ENCODE measurements at places on chromosomes 12 and 14.
A peak's percentile ranks its signal among the peaks of the same experiment; 100 is the strongest.

- DNase-seq: no peak
These were observed 121.7 kb downstream of the DUSP6 start for GRCh38 chr12:89230376-89231315.

GRCh38 chr12:117521867-117522266 lies 160.4 kb upstream of the NOS1 start:
- DNase-seq: no peak

DNA sequence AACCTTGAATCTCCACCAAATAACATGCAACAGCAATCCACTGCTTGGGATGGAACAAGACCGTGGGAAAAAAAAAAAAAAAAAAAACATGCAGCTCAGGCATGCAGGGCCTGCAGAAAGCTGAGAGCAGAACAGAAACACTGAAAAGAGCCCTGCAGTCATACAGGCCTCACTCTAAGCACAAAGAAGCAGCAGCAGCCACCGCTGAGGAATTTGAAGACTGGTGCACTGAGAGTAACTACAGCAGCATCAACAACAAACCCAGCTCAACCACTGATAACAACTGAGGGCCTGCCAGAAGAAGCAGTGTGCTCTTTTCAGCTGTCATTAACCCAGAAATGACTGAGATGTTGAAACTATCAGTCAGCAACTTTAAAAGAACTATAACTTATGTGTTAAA lies 354.7 kb upstream of the TMTC1 start:
- no peak for DNase-seq

GRCh38 chr12:106982229-106982628 lies 4.7 kb downstream of the MTERF2 start:
- no peak for DNase-seq

DNA sequence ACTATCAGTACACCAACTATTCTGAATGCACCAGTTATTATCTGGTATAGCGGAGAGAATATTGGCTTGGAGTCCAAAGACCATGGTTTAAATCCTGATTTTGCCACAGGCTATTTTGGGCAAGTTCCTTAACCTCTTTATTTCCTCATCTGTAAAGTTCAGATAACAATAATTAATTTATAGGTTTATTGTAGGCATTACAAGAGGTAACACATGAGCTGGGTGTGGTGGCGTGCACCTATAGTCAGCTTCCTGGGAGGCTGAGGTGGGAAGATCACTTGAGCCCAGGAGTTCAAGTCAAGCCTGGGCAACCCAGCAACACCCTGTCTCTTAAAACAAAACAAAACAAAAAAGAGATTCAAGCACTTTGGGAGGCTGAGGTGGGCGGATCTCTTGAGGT lies 23.1 kb downstream of the PHLDA1 start:
- no peak for DNase-seq

- DNase-seq: no peak
These were observed 58.6 kb upstream of the BCL11B start for GRCh38 chr14:99330316-99331240.

DNA sequence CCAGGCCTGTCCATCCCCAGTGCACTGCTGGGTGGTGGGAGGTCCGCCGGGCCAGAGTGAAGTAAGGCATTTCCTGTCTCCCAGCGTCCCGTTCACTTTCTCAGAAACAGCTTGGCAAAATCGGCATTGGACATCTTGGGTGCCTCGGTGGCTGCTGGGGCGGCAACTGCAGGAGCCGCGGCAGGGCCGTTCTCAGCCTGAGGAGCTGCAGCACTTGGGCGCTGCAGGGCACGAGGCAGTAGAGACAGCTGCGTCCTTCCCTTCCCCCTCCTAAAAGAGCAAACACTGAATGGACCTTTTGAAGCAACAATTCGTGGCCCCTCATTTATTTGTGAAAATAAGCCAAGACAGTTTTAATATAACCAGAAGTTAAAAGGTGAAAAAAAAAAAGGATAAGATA lies 8.3 kb downstream of the FICD start:
- DNase-seq: no peak

- DNase-seq: peak; percentile 11
These were observed 508 bp upstream of the KCNH5 start for GRCh38 chr14:63045612-63046320.

DNA sequence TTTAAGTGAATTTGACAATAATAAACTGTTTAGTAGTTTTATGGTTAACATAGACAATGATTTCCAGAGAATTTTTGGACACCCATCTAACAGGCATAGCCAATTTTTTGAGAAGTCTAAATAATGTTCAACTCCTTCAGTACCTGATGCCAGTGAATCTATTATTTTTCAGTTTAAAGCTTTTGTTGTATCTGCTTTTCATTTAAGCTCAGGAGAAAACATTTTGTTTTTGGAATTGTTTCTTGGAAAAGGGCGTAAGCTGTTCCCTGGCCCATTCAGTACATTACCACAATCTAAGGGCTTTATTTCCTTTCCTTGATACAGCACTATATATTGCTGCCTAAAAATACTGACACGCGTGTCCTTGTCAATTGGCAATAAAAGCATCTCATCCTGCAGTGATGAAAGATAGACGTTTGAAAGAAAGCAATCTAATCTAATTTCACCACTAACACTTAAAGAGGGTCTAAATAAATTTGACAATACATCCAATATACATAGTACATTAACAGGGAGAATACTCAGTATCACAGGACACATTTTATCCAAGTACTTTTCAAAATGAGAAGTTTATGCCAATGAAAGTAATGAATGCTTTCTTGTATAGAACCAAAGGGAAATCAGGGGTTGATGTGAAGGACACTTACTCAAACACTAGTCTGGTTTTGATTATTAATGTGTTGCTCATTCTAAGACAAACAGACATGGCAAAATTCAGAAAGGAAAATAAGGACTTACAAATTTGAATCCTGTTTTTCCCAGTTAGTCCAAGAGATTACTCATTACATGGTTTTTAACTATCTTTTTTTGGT lies 104.2 kb upstream of the LGR5 start:
- DNase-seq: no peak

DNA sequence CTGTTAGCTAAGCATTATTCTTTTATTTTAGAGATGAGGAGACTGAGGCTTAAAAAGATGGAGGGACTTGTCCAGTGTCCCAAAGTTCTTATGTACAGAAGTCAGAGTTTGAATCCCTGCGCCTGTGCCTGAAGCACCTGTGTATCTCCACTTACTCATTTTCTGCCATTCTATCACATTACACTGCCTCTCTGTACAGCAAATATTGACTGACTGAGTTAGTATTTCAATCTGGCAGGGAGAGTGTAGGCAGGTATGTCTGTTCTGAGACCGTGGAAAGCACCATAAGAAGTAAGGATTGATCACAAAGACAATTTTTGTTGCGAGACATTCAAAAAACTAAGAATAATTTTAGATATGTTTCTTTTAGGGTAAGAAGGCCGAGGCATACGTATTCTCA lies 162.7 kb downstream of the KITLG start:
- DNase-seq: no peak

- DNase-seq: no peak
These were observed 53.6 kb downstream of the EIF2S3B start for GRCh38 chr12:10559244-10559643.

DNA sequence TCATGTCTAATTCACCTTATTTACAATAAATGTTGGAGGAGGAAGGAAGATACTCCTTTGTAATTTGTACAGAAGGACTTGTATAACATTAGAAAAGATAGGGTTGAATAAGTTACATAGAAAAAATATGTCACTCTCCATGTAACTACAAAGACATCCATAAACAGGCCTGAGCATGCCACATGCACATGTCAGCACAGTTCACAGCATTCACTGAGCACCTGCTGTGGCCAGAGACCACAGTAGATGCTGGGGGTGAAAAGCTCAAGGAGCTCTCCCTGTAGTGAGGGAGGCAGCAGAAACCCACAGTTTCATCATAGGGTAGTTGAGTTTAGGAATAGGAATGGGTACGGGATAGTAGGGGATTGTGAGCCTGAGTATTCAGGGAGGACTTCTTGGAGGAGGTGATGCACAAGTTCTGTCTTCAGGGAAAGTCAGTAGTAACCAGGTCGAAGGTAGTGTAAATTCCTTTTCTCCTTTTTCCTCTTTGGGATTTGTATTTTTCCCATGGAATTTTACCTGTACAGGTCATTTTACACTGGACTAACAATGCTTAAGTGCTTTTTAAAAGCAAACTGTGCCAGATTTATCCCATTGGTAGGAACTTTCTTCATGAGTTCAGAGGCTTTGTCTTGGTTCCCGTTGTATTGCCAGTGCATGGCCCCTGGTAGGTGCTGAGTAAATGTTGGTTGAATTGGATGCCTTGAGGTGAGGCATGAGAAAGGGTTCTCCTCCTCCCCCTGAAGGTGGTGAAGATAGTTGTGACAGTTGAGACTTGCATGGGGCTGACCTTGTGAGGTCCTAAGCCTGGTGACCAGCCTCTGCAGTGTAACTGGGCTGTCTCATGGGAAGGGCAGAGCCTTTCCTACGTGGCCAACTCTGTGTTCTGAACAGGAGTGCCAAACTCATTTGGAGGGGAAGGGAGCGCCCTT lies 20.2 kb downstream of the PRKCH start:
- DNase-seq: no peak

DNA sequence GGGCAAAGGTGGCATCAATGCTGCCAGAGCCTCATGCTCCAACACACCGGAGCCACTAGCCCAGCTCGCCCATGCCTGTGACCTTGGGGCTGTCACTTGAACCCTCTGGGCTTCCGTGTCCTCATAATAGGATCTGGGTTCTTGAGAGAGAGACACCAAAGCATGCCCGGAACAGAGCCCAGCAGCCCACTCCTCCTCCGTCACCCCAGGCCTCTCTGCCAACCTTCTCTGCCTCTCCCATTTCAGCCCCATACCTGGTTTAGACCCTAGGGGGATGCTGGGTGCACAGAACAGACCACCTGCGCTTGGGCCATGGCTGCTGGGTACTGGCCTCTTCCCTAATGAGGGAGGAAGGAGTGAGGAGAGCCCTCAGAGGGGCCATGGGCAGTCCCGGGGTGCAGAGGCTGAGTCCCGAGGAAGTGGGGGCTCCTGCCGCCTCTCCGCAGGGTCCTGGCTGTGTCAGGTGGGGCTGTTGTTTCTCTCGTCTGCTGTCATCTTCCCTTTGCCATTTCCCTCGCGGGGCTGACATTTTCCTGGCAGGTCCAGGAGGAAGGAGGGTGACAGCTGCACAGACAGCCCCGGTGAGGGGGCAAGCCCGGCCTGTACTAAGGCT lies 172.4 kb upstream of the RTL1 start:
- DNase-seq: no peak

- DNase-seq: no peak
These were observed 165.5 kb upstream of the PLXNC1 start for GRCh38 chr12:93982771-93983315.

- no peak for DNase-seq
These were observed 187.8 kb downstream of the TBX5 start for GRCh38 chr12:114218136-114218535.

DNA sequence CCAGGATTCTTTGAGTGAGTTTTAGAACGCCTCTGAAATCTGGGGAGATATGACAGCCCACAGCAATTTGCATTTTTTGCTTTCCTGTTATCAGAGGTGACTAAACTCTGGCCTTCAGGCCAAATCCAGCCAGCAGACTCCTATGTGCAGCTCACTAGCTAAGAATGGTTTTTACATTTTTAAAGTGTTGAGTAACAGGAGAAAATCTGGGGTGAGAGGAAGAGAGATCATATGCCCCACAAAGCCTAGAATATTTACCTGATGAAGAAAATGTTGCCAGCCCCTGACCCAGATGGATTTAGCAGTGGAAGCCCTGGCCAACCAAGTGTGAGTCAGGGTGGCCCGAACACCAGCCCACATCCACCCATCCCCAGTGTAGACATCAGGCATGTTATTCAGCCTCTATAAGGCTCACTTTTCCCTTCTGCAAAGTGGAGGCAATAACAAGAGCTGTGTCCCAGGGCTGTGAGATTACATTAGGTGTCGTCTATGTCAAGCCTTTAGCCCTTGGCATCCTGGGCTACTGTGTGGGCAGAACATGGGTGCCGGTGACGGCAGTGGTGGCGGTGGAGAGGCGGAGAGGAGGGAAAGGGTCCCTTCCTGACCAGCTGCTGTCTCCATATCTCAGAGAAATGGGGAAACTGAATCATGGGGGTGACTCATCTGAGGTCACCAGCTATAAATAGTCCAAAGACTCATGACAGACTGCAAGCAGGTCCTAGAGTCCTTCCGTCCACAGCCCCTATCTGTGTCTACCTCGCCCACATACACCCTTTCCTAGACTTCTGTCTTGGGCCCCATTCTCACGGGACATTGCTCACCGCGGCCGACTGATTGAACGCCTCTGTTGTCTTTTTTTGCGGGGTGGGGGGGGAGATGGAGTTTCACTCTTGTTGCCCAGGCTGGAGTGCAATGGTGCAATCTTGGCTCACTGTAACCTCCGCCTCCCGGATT lies 32.6 kb upstream of the CD9 start:
- DNase-seq: no peak

- no peak for DNase-seq
These were observed 169.9 kb downstream of the KIF21A start for GRCh38 chr12:39272871-39273655.

DNA sequence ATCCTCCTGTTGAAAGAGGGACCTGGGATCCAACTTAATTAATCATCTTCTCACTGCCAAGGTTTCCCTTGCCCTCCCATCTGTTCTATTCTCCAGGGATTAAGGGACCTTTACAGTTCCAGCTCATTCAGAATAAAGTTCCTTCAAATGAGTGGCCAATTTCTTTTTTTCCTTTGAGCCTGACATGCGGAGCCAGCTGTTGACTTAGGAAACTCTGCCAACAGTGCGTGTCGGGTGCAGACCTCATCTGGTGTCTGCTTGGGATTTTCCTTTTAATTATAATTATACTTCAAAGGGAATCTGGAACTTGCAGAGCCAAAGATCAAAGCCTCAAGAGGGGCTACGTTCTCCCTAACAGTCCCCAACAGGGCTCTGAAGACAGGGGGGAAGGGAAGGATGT lies 64.8 kb downstream of the CCDC60 start:
- DNase-seq: no peak

DNA sequence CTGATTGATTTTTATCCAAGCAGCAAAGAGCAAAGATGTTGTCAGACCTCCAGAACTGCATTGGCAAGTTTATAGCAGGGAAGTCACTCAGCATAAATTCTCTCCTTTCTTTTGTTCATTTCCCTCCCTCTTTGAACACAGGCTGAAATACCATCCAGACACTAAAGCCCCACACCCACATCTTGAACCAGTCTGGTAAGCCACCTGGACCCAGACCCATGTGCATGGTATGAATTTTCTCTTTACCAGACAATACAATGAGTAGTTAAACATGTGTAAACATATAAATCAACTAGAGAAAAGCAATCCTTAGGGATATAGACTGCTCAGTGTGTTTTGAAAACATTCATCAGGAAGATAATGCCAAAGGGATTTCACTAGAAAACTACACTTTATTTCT lies 488.3 kb upstream of the FLRT2 start:
- no peak for DNase-seq

GRCh38 chr14:100674897-100675619 lies 51.6 kb upstream of the DLK1 start:
- no peak for DNase-seq

DNA sequence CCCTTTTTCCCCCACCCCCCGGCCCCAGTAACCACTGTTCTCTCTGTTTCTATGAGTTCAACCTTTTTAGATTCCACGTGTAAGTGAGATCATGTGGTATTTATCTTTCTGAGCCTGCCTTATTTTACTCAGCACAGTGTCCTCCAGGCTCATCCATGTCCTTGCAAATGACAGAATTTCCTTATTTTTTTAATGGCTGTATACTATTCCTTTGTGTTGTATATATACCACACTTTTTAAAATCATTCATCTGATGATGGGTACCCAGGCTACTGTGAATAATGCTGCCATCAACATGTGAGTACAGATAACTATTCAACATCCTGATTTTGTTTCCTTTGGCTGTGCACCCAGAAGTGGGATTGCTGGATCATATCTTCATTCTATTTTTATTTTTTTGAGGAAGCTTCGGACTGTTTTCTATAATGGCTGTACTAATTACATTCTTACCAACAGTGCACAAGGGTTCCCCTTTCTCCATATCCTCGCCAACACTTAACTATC lies 54.7 kb downstream of the DDX51 start:
- no peak for DNase-seq
